Activated T-cell treated with anti-CD3 and anti-CD28 coated beads, Interleukin-2, amount 50 U/mL, for 72 hours (primary cell): ENCODE measurements at places on chromosomes 12 and 14. TPM values are rescaled to one million over a fixed set of nuclear protein-coding genes. Genes with fewer than 3 reads are reported as not detected.

GRCh38 chr14:104037074-104037473 lies 48.4 kb upstream of the ASPG start:
- DNase-seq: no peak

- DNase-seq: no peak
These were observed 31.8 kb downstream of the PKP2 start for GRCh38 chr12:32864731-32865130.

DNA sequence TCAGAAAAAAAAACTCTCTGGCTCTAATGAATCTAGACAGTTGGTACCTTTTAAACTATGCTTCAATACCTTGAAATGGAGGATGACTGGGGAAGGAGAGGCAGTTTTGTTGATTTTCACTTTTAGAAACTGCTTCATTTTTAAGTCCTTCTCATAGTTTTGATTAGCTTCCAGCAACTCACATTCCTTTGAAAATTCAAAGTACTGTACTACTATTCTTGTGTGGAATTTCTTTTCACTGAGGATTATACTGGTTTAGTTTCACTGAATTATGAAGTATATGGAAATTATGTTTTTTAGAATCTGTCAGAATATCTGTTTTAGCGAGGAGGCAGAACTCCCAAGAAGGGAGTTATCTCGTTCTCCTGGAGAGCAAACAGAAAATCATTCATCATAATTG lies 116.3 kb downstream of the TGFB3 start:
- DNase-seq: no peak

DNA sequence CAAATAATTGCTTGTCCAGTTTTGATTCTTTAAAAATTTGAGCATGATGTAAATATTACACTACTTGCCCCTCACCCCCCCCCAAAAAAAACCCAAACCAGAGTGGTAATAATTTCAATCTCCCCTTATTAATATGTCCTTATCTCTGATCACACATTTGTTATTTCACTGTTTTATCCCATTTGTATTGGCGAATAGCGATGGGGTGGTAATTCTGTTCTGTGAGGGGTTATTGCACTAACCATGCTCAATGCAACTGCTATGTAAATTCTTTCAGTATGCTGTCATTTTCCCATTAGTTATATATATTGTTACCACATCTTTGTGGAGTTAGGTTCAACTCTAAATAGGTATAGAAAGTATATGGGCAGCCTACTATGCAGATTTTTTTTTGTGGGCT lies 1.1 kb downstream of the RIMKLB start:
- DNase-seq: no peak

- DNase-seq: peak; percentile 44
These were observed 1.6 kb downstream of the ZFP36L1 start for GRCh38 chr14:68791078-68791901.

- no peak for DNase-seq
These were observed 1003.3 kb upstream of the TMEM132C start for GRCh38 chr12:127263621-127264020.

DNA sequence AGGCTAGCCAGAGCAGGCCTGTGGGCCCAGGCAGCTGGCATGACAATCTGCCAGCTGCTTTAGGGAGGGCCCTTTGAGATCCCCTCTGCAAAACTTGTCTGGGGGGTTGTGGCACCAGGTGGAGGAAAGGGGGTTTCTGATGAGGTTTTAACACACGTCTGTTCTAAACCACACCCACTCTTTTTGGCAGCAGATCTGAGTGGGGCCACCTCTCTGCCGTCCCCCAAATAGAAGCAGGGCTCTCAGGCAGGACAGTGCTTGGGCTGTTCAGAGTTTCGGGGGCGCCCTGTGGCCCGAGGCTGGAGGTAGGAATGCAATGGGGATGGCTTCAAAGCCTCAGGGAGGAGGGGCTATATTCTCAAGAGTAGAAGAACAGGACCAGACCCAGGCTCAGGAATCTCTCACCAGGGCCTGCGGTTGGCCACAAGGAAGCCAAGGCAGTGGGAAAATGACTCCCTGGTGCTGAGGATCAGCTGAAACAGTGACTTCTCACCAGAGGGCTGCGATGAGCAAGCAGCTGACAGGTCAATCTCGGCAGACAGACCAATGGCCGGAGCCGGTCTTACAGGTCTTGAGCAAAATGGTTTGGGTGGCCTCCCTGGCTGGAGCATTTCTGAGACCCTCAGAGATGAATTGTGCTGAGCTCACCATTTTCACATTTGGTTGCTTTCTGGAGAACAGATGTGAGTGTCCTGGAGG lies 1.5 kb upstream of the KRT5 start:
- no peak for DNase-seq

- no peak for DNase-seq
These were observed 4.5 kb downstream of the HVCN1 start for GRCh38 chr12:110684312-110684836.

Gene RPGRIP1
- total RNA-seq: not detected

Gene SERPINA10
- not detected for total RNA-seq
